A549 treated with AZD2906 at 1 μM for 4 hours (cell line): ENCODE measurements at places on chromosomes 13 and 19. TPM values are rescaled to one million over a fixed set of nuclear protein-coding genes. Genes with fewer than 3 reads are reported as not detected.

Gene NAPSA
- total RNA-seq: 0.51 to 1.0 TPM (median 0.87 TPM) in 5 replicates

Gene VSTM1
- total RNA-seq: 0.43 to 0.83 TPM (median 0.50 TPM) in 5 replicates

Gene GFY
- 0.12 to 0.27 TPM (median 0.16 TPM) in 5 replicates for total RNA-seq

Gene FUT6
- not detected in 5 replicates for total RNA-seq

Gene FCAR
- total RNA-seq: not detected in 5 replicates

Gene EGLN2
- total RNA-seq: 82.4 to 100 TPM (median 99.5 TPM) in 5 replicates

Gene IGFL3
- 0.16 to 0.25 TPM (median 0.17 TPM) in 3 of 5 replicates, not detected in the others for total RNA-seq

Gene PLA2G4C
- 8.4 to 15.3 TPM (median 10.8 TPM) in 5 replicates for total RNA-seq

Gene RFPL4A
- 0.48 to 1.1 TPM (median 0.80 TPM) in 5 replicates for total RNA-seq

Gene ZNF223
- 1.9 to 4.0 TPM (median 3.2 TPM) in 5 replicates for total RNA-seq

Gene KLHL1
- total RNA-seq: not detected in 5 replicates

Gene NCR1
- not detected in 5 replicates for total RNA-seq

Gene FARP1
- total RNA-seq: 15.8 to 19.6 TPM (median 17.7 TPM) in 5 replicates
